ENCODE measurements at places on chromosomes 5 and 9.

GRCh38 chr9:38415856-38416255 lies 8.4 kb downstream of the IGFBPL1 start:
- no peak for DNase-seq

GRCh38 chr5:133225671-133226152 lies 173.9 kb downstream of the HSPA4 start:
- DNase-seq: no peak

DNA sequence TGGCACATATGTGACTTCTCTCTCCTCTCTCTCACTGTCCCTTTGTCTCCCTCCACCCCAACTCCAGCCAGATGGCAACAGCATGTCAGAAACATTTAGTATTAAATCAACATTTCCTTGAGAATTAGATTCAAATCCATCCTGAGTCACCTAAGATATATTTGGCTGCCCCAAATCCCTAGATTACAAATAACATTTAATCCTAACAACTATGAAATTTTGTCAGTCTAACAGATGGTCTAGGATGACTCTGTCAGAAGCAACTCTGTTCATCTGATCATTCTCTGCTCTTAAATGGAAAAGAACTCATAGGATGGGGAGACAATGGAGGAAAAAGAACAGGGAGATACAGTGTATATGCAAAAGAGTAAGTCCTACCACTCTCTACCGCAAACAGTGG lies 201.2 kb downstream of the TSSK1B start:
- DNase-seq: no peak

- peak; percentile 11 for DNase-seq
These were observed 10.5 kb downstream of the CSF1R start for GRCh38 chr5:150075806-150076205.

GRCh38 chr9:93616044-93616443 lies 39.7 kb downstream of the PHF2 start:
- no peak for DNase-seq

DNA sequence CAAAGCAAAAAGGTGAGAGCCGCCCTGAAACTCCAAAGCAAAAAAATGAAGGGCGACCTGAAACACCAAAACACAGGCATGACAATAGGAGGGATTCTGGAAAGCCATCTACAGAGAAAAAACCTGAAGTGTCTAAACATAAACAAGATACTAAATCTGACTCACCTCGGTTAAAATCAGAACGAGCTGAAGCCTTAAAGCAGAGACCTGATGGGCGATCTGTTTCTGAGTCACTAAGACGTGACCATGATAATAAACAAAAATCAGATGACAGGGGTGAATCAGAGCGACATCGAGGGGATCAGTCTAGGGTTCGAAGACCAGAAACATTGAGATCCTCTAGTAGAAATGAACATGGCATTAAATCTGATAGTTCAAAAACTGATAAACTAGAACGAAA lies 108.8 kb downstream of the NIPBL start:
- DNase-seq: no peak

DNA sequence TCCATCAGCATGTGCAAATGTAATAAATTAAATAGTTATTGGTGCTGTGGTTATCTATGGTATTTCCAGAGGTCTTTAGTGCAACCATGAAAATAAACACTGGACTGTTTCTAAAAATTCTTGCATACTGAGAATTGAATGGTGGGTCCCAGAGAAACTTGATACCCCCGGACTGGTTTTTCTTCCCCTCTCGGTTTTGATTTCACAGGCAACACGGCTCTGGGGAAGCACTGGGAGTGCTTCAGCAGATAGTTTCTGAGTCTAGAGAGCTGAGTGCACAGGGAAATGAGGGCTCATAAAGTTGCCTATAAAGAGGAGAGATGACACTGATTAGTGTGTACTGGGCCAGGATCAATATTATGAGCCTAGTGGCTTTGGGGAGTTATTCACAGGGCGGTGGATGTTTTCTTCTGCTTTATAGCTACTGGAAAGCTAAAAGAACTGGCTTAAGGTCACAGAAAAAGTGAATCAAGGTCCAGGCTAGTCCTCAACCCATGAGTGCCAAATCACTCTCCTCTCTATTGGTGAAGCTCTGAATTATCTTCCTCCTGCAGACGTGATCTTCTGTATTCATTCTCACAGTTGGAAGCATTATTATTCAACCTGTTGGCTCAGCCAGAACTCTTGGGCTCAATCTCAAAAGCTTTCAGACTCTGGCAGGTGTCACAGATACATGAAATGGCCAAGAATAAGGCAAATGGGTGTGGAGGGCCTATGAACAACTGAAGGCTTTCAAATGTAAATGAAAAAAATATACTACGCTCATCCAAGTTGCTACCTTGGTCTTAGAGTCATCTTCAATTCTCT lies 170.2 kb upstream of the HMHB1 start:
- DNase-seq: no peak

DNA sequence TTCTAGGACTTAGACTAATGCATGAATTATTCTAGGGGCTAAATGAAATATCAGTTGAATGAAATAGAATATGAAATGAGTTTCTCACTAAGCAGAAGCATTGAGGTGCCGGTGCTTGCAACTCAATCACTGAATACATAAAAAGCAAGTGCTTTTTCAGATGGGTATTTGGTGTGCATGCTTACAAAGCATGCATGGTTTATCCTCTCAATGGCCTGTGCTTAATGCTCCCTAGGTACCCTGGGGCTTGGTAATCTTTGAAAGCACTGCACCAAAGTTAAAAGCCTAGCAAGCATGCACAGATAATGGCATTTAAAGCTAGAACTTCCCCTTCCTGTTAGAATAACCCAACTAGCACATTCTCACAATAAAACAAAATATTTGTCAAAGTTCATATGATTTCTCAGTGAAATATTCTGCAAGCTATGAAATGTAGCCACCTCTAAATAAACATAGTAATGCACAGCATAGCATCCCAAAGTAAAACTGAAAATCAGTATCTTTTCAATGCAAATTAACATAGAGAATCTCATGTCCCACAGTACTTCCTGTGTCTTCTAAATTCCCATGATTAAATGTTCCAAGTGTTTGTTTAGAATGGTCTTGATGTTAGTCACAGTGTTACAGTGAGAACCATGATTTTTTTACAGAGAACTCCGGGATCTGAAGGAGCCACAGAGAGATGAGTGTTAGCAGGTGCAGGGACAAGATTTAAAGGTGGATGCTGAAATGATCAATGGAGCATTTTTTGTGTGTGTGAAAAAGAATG lies 143.4 kb upstream of the CDH6 start:
- DNase-seq: no peak

GRCh38 chr5:142472306-142472951 lies 147.6 kb upstream of the SPRY4 start:
- DNase-seq: no peak

DNA sequence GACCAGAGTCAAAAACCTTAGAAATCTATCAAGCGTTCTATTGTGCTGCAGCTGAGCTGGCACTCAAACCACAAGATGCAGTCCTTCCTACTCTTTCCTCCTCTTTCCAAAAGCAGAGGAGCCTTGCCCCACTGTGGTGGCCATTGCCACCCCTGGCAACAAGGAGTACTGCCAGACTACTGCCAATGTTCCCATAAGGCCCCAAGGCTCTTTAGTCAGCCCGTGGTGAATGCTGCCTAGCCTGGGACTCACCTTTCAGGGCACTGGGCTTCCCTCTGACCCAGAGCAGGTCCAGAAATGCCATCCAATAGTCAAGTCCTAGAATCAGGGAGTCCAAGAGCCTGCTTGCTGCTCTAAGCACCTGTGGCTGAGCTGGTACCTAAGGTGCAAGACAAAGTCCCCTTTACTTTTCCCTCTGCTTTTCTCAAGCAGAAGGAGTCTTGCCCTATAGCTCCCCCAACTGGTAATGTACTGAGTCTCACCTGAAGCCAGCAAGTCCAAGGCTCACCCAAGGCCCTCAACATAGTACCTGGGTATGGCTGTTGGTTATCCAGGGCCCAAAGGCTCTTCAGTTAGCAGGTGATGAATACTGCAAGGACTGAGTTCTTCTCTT lies 219.4 kb downstream of the ATPSCKMT start:
- DNase-seq: no peak

DNA sequence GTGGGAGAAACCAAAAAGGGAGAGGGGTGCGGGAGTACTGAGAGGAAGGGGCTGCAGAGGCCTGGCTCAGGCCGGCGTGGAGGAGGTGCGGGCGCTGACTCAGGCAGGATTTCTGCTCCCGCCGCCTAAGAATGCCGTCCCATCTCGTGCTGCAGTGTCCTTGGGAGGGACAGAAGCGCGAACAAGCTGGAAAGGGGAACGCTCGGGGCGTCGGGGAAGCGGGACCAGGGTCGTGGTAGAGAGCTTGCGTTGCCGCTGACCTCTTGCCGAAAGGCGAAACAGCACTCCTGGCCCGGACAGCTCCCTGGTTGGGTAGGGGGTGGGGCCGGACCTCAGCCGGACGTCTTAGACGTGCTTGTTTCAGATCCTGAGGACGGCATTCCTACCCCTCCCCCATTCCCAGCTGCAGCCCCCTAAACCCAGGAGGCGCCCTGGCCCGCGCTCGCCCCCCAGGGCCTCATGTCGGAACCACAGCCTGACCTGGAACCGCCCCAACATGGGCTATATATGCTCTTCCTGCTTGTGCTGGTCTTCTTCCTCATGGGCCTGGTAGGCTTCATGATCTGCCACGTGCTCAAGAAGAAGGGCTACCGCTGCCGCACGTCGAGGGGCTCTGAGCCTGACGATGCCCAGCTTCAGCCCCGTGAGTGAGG lies 1.1 kb downstream of the RELL2 start:
- DNase-seq: peak; percentile 37

DNA sequence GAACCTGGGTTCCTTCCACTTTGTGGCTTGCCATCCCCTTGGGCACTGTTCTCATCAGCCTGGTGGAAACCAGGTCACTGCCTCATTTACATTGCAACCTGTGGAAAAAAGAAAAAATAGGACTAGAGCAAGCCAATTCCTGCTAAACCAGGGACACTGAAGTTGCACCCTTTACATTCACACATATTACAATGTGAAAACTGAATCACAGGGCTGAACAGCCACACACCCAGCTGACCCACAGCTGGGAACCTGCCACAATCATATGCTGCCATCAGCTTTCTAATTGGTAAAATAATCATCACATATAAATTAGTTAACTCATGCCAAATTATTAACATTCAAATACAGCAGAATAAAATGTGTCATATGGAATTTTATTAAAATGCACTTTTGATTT lies 94.5 kb downstream of the CDH6 start:
- DNase-seq: no peak

- no peak for DNase-seq
These were observed 586.4 kb downstream of the ACTL7B start for GRCh38 chr9:108269371-108269770.

- no peak for DNase-seq
These were observed 206.6 kb downstream of the PALM2AKAP2 start for GRCh38 chr9:109986521-109986991.

- no peak for DNase-seq
These were observed 5.0 kb downstream of the GRXCR2 start for GRCh38 chr5:145867806-145868205.

DNA sequence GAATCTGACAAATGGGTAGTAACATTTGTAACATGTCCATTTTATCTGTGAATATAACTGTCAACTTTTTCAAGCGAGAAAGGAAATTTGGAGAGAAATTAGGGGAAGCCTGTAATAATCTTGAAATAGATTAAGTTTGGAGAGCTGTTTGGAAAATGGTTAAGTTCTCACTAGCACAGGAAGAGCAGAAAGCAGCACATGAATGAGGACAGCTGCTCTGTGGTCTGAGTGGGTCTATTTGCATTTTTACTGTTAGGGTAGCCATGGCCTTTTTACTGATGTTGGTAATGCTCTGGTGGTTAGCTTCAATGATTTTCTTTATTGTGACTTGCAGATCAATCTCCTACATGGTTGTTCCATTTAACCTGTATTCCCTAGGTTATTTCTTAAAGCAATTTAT lies 144.5 kb upstream of the GDNF start:
- no peak for DNase-seq

- no peak for DNase-seq
These were observed 12.9 kb downstream of the ABCA1 start for GRCh38 chr9:104915049-104915448.

DNA sequence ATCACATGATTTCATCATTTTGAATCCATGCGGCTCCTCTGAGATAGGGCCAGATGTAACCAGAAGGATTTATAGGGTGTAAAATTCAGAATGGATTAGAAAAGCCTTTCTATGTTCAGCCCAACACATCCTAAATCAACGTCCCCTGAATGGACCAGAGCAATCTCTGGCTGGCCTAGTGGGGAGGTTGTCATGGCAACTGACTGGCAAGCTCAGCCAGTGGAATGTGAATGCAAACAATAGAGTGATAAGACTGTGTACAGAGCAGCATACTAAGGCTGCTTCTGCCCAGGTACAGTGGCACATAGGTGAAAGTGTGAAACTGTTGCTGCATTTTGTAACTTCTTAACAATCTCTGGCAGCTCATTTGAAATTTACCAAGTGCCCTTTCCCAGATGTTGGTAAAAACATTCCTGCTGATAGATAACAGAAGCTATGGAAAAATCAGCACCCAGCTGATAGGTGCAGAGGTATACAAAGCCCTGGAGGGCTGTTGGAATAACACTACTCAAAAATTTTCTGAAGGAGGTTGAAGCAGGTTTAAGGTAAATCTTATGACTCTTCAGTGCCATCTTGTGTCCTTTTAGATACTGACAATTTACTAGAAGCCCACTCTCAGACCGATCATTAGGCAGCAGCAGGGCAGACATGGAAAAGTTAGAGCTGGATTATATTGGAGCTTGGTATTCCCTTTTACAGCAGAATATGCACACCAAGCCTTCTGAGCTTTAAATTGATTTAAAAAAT lies 267.2 kb downstream of the RAB3C start:
- no peak for DNase-seq

DNA sequence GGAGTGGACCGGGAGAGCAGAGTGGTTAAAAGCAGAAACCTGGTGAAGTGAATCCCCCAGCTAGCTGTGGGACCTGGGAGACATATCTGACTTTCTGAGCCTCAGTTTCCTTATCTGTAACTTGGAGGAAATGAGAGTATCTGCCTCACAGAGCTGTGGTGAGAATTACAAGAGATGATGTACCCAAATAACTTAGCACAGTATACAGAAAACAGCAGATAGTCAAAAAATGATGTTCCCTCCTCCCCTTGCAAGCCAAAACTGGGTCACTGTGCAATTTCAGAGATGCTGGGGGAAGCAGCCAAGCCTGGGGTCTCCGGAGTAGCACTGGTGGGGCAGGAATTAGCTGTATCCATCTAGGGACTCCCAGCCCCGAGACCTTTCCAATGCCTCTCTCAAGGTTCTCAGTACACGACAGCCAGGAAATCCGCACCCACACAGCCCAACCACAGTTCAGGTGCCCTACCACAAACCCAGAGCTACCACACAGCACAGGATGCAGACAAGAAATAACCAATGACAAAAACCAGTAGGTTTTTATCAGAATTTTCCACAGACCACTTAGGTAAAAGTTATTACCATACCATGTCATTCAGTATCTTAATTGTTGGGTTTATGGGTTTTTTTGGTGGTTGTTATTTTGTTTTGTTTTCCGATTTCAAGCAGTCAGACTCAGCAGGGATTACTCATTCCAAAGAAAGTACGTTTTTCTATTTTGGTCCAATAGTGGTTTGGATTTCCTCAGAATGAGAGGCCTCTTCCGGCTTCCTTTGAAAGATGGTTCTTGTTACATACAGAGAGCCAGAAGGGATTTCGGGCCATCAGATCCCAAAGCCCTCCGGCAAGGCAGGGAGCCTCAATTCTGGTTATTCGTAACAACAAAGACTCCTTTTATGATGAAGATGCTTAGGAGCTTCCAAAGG lies 4.9 kb upstream of the HRH2 start:
- DNase-seq: peak; percentile 35

- no peak for DNase-seq
These were observed 15.9 kb downstream of the ENG start for GRCh38 chr9:127838375-127839078.
